ENCODE measurements at places on chromosomes 7 and 10. TPM values are rescaled to one million over a fixed set of nuclear protein-coding genes. Genes with fewer than 3 reads are reported as not detected.

Gene RBP3
- polyA plus RNA-seq, result 0.10 TPM

Gene KCP
- polyA plus RNA-seq, result 21.6 TPM

Gene UPF2
- polyA plus RNA-seq, result 42.8 TPM

Gene POM121
- 45.2 TPM for polyA plus RNA-seq

Gene GRB10
- 45.6 TPM for polyA plus RNA-seq

Gene MYH16
- 0.20 TPM for polyA plus RNA-seq

Gene AKR1C2
- polyA plus RNA-seq, result 8.5 TPM

Gene EPO
- 0.20 TPM for polyA plus RNA-seq

Gene ADRB1
- 0.12 TPM for polyA plus RNA-seq

Gene SCART1
- 3.8 TPM for polyA plus RNA-seq

Gene OPN4
- not detected for polyA plus RNA-seq

Gene CDHR3
- 15.8 TPM for polyA plus RNA-seq

Gene TAS2R16
- polyA plus RNA-seq, result not detected

Gene TAS2R4
- 6.7 TPM for polyA plus RNA-seq

Gene ABCB1
- 27.4 TPM for polyA plus RNA-seq

Gene IL15RA
- polyA plus RNA-seq, result 1.8 TPM

Gene CCDC3
- polyA plus RNA-seq, result 14.2 TPM

Gene ADAM12
- 26.4 TPM for polyA plus RNA-seq

Data from left kidney (tissue), 8 donors.